Stimulated activated CD4-positive, alpha-beta T cell treated with anti-CD3 and anti-CD28 coated beads, Interleukin-1b, Interleukin-23, amount 100 ng/mL, for 24 hours (primary cell): ENCODE measurements at places on chromosomes 7 and 10.

- no peak for DNase-seq
Measured at GRCh38 chr7:74542558-74543117, 88.9 kb downstream of the GTF2IRD1 start.

DNA sequence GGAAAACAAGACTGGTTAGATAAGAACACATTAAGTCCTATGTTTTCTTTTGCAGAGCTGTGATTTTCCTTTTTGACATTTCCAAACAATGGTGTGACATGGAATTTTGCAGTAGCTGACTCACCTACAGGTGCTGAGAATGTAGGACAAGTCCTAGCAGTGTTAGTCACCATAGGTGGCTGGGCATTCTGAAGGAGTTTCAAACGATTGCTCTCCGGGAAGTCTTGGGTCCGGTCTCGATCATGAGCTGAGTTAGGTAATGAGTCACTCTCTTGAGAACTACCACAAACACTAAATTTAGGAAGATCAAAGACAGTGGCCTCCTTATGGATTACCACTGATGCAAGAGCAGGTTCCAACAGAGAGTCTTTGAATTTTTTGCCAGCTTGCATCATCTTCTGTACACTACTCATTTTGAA is 3.6 kb downstream of the FIGNL1 start:
- DNase-seq = no peak

- no peak for DNase-seq
Measured at GRCh38 chr7:28872226-28872625, 85.9 kb downstream of the TRIL start.

DNA sequence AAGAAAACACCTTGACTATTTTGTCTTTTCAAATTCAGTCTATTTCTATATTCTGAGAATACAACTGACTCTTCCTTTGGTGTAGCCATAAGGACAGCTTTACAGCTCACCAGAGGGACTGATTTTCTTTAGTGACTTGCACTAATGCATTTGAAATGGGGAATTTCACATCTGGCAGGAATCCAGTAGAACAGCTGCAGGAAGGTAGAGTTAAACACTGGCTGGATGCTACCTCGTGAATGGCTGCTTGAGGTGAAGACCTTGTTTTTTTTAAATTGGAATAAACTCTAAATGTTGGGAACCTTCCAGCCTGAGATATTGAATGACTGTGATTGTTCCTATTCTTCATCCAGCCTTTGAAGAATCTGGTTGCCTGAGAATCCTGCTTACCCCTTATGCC is 139.5 kb upstream of the STK17A start:
- DNase-seq = no peak

- no peak for DNase-seq
Measured at GRCh38 chr7:117011419-117012260, 58.3 kb downstream of the ST7 start.

DNA sequence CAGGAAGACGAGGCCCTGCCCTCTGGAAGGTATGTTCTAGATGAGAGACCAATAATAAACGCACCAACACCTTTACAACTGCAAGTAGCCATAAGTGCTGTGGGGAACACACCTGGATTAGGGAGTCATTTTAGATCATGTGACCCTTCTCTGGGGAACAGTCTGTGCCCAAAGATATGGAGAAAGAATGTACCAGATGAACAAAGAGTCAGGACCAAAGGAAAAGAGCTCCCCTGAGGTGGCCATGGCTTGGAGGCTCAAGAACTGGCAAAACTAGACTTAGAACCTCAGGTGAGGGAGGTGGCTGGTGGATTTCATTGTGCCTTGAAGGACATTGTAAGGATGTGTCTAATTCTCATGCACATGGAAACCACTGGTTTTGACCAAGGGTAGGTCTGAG is 10.3 kb upstream of the EN2 start:
- DNase-seq = no peak

GRCh38 chr7:111362506-111363054 is 199.7 kb downstream of the IMMP2L start:
- DNase-seq = no peak

DNA sequence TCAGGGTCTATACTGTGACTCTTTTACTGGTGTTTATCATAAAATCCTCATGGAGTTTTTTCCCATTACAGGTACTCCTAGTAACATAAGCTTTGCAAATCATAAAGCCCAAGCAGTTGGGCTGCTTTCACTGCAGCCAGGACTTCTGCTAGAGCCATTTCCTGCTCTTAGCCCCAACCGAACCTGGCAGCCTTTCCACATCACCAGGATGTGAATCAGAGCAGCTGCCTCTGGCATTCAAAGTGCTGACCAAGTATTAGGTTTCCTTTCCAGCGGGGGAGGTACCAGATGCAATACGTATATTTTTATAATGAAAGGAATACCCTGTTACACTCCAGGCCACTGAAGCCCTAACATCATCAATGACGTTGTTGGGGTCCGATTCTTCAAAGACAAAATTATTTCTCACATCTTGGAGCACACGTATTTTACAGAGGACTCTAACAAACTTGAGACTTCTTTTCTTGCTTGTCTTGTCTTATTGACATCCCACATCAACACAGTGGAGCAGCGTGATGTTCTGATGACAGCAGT is 3.6 kb upstream of the HTR5A start:
- DNase-seq = no peak

DNA sequence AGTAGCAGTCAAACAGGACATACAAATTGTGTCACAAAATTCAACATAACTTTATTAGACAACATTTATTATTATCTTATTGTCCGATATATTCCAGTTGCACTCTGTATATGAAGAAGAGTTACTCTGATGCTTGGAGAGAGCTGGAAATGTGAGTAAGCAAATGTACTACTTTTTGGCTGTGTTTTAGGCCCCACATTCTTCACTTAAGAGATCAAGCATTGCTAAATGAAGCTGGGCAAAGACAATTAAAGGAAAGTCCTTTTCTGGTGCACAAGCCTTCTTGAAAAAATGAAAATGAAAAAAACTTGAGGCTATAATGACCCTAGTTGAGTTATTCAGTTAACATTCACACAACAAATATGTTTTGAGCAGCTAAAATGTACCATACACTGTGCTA is 26.1 kb downstream of the MYPN start:
- DNase-seq = no peak
